ENCODE measurements at places on chromosomes 1 and 21.

DNA sequence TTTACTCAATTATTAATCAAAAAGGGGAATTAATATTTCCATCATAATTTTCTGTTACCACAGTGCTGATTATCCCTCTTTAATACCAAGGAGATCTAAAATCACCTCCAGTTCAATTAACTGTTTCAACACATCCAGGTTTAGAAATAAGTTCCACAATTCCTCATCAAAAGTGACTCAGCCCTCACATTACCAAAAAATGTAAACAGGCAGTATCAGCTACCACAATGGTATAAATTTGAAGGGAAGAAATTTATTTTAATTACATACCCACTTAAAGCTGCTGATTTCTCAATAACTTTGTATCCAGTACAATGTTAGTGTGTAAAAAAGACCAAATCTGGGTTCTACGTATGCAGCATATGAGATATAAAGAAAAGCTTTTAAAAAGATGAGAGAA is 51.9 kb downstream of the EIF4G3 start:
- no peak overlapping the region for H3K4me3 ChIP-seq
- peaks cover 12% of the 10 kb centered on the region for H3K36me3 ChIP-seq
- H3K4me1 ChIP-seq: peaks cover 7% of the 10 kb centered on the region
- no peaks in the 10 kb centered on the region for H3K27me3 ChIP-seq
- H3K27ac ChIP-seq: no peak overlapping the region

DNA sequence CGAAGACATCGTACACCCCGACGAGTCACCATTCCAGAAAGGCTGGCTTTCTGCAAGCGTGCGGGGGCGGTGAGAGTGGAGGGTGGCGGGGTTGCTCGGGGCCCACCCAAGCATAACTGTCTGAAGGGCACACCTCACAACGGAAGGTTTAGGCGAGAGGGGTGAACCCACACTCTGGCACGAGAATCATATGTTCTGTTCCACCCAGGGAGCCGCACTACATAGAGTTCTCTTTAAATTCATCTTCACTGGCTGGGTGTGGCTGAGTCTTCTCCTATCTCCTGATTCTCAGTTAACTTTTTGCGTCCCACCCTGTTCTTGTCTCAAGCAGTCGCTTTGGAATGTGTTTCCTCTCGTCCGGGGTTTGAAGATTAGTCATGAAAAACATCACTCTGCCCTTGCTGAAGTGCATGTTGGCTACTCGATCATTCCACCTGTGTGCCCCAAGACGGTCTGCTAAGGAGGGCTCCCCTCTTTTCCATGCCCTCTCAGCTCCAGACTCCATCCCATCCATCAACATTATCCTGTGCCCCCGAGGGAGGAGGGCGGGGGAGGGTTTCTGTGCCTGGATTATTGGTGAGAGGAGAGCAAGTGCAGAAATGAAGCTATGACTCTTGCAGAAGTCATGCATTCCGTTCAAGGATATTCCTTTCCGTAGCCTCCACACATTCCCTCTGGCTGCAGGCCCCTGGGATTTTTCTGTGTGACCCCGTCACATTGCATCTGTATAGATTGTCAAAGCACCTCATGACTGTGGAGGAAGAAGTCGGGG is 53.5 kb upstream of the CD34 start:
- H3K4me3 ChIP-seq: peak overlapping the region; percentile 55
- H3K36me3 ChIP-seq: no peaks in the 10 kb centered on the region
- peaks cover 16% of the 10 kb centered on the region for H3K4me1 ChIP-seq
- peaks cover 57% of the 10 kb centered on the region for H3K27me3 ChIP-seq

- H3K27ac ChIP-seq: no peak overlapping the region
- peaks cover 10% of the 10 kb centered on the region for H3K36me3 ChIP-seq
- no peak overlapping the region for H3K4me3 ChIP-seq
- H3K27me3 ChIP-seq: no peaks in the 10 kb centered on the region
- no peak for DNase-seq
Observed at GRCh38 chr1:214464445-214465287, 86.7 kb downstream of the PTPN14 start.

GRCh38 chr1:173050865-173051264 is at the start of gene TNFSF18:
TNFSF18 (minus strand) TSS chr1:173050941; CDS start chr1:173050896, 45 bp downstream.
- no peak for DNase-seq
- peaks cover 14% of the 10 kb centered on the region for H3K4me1 ChIP-seq
- H3K27ac ChIP-seq: no peak within 1 kb of the TSS
- no peaks in the 10 kb centered on the region for H3K27me3 ChIP-seq
- no peak within 1 kb of the TSS for H3K4me3 ChIP-seq

DNA sequence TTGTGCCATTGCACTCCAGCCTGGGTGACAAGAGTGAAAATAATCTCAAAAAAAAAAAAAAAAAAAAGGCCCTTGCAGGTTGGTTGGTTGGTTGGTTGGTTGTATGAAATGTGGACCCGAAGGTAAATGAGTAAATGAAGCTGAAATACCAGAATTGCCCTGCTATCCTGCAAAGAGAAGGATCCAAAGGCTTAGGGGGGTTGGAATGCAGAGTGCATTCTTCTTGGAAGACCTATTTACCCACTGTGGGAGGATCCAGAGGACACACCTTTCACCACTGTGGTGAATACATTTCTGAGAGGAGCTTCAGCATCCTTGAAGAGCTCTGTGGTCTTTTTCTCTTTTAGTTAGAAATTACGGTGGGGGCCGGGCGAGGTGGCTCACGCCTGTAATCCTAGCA is 28.7 kb upstream of the EIF4G3 start:
- H3K4me3 ChIP-seq: no peak overlapping the region
- H3K36me3 ChIP-seq: no peaks in the 10 kb centered on the region
- no peaks in the 10 kb centered on the region for H3K27me3 ChIP-seq

DNA sequence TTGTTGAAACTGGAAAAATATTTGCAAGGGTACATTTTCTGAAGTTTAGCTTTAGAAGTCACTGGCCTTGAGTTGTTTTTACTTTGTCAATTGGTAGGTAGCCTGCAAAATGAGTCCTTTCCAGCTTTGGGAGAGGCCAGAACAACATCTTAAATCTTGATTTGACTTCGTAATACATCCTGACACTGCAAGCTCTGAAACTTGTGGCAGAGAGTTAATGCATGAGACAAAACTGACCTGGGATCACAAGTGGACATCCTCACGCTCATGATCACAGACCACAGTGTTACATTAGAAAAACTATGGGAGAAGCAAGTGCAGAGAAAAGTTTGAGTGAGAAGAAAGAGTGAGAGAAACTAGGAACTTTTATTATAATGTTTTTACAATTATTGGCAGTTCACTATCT is 550.9 kb downstream of the USP25 start:
- H3K4me3 ChIP-seq: peak overlapping the region; percentile 88
- H3K36me3 ChIP-seq: no peaks in the 10 kb centered on the region
- DNase-seq: no peak
- H3K27me3 ChIP-seq: no peaks in the 10 kb centered on the region

GRCh38 chr1:67888216-67889106 is 55.2 kb upstream of the GNG12 start:
- H3K27ac ChIP-seq: no peak overlapping the region
- no peak for DNase-seq
- peak overlapping the region; percentile 27 for H3K4me3 ChIP-seq
- no peaks in the 10 kb centered on the region for H3K36me3 ChIP-seq
- H3K4me1 ChIP-seq: peaks cover 24% of the 10 kb centered on the region

DNA sequence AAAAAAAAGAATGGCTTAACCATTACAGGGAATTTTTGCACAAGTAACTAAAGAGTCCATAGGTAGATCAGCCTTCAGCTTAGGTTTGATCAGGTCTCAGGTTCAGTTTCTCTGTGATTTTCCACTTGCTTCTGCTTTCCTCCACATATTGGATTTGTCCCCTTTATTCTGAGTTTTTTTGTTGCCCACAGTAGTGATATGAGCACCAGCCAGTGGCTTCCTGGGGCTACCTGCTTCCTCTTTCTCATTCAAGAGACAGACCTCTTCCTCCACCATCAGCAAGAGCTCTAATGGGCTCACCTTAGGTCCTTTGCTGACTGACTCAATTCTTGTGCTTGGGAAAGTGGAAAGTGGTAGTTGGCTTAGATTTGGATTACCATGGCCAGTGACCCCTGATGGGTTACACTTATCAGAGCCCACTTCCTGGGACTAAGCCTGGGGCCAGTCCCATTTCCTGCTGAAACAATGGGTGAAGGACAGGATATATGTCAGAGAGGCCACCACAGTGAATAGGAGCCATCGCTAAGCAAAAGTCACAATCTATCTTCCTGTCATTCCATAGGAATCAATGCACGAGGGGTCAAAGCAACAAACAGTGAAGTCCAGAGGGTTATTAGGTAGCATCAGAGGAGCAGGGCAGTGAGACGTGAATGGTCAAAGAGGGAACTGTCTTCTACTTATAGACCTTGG is 12.8 kb upstream of the PLA2G2E start:
- H3K27ac ChIP-seq: no peak overlapping the region
- H3K27me3 ChIP-seq: no peaks in the 10 kb centered on the region
- H3K4me3 ChIP-seq: no peak overlapping the region
- DNase-seq: no peak
- H3K4me1 ChIP-seq: no peaks in the 10 kb centered on the region
- peaks cover 4% of the 10 kb centered on the region for H3K36me3 ChIP-seq

GRCh38 chr1:178093494-178093950 is 382 bp upstream of the RASAL2 start:
- peaks cover 36% of the 10 kb centered on the region for H3K4me1 ChIP-seq
- no peaks in the 10 kb centered on the region for H3K36me3 ChIP-seq
- peak overlapping the region; percentile 84 for H3K27ac ChIP-seq
- H3K27me3 ChIP-seq: no peaks in the 10 kb centered on the region
- H3K4me3 ChIP-seq: peak overlapping the region; percentile 94
- peak; percentile 90 for DNase-seq

DNA sequence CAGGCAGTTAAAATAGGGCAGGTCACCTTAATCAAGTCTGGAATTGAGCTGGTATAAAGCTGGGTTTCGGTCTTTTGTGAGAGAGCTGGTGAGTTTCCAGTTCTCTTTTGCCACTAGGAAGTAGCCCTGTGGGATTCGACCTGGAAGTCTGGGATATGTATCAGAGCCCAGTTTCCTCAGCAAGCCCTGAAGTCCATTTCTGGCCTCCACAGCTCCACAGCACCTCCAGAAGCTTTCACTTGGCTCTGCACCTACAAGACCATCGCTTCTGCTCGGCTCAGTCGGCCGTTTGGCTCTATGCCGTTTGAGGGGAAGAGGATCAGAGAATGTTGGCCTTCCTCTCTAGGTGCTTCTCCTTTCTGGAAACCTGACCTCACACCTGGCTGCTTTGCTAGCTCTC is 148.0 kb downstream of the GALNT2 start:
- H3K27ac ChIP-seq: no peak overlapping the region
- H3K27me3 ChIP-seq: no peaks in the 10 kb centered on the region
- DNase-seq: no peak
- no peak overlapping the region for H3K4me3 ChIP-seq
- H3K36me3 ChIP-seq: peaks cover 4% of the 10 kb centered on the region

DNA sequence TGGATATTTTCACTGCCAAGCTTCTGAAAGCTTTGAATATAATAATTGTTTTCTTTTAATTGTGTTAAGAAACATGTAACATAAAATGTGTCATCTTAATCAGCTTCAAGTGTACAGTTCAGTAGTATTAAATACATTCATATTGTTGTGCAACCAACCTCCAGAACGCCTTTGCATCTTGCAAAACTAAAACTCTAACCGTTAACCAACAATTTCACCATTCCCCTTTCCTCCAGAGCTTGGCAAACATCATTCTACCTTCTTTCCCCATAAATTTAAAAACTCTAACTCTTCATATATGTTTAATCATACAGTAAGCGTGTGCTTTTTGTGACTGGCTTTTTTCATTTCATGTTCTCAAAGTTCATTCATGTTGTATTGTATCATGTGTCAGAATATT is 2.1 kb downstream of the MNDA start:
- no peaks in the 10 kb centered on the region for H3K36me3 ChIP-seq
- no peak overlapping the region for H3K4me3 ChIP-seq
- H3K27me3 ChIP-seq: no peaks in the 10 kb centered on the region
- no peak overlapping the region for H3K27ac ChIP-seq

DNA sequence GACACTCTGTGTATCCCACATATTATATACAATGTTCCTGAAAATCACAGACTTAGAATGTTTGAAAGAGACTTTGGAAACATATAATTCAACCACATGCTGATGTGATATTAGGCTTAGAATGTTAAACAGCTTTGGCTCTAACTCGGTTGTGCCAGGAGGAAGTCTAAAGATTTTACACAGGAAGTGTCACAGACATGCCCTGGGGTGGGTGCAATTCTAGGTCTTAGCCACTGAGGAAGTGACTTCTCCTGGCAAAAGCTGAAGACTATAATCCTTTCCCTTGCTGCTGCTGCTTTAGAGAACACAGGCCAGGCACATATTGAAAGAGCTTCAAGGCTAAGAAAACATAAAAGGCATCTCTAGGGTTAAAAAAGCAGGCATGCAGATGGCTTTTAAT is 51.0 kb downstream of the RPL5 start:
- no peak overlapping the region for H3K27ac ChIP-seq
- H3K36me3 ChIP-seq: no peaks in the 10 kb centered on the region
- H3K4me3 ChIP-seq: no peak overlapping the region
- no peak for DNase-seq
- H3K4me1 ChIP-seq: no peaks in the 10 kb centered on the region

- H3K36me3 ChIP-seq: peaks cover 20% of the 10 kb centered on the region
- H3K27me3 ChIP-seq: peaks cover 71% of the 10 kb centered on the region
- peak overlapping the region; percentile 23 for H3K27ac ChIP-seq
- no peaks in the 10 kb centered on the region for H3K4me1 ChIP-seq
Observed at GRCh38 chr1:76868154-76868882, 1.0 kb downstream of the ST6GALNAC5 start.

DNA sequence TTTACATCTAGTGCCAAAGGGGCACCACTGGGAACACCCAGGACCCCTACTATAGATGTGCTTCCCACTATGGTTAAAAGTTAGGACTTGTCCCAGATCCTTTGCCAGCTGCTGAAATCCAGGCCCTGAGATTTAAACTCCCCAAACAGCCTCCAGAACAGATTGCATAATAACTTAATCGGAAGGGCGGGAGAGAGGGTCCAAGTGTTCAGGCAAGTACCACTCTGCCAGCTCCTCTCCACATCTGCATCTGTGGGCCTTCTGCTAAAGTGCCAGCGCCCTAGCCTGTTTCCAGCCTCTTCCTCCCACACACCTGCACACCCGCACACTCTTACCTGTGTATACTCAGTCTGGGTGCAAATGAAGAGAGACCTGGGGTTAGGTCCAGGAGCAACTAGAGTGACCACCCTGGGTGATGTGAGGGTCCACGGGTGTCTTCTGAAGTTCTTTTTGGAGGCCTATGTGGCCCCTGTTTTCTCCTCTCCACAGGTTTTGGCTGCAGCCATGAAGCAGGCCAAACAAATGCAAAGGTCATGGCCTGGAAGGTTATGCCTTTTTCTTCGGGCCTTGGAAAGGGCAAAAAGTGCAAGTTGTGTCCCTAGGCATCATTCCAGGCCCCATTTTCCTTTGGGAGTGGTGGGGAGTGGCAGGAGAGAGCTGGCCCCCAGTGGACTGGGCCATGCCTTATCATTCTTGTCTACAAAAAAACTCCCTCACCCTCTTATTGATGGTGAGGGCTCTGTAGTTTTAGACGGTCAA is 29.3 kb downstream of the KIRREL1 start:
- no peaks in the 10 kb centered on the region for H3K36me3 ChIP-seq
- DNase-seq: no peak

- H3K4me3 ChIP-seq: no peak overlapping the region
- peaks cover 7% of the 10 kb centered on the region for H3K27me3 ChIP-seq
- peaks cover 5% of the 10 kb centered on the region for H3K36me3 ChIP-seq
- peaks cover 30% of the 10 kb centered on the region for H3K4me1 ChIP-seq
- no peak overlapping the region for H3K27ac ChIP-seq
Observed at GRCh38 chr1:180267211-180267561, 37.1 kb downstream of the LHX4 start.

GRCh38 chr1:11804666-11805421 is 920 bp downstream of the MTHFR start:
- peak overlapping the region; percentile 100 for H3K4me3 ChIP-seq
- no peaks in the 10 kb centered on the region for H3K27me3 ChIP-seq
- peak overlapping the region; percentile 100 for H3K27ac ChIP-seq
- peaks cover 5% of the 10 kb centered on the region for H3K36me3 ChIP-seq
- H3K4me1 ChIP-seq: peaks cover 39% of the 10 kb centered on the region
- DNase-seq: no peak
